T-helper 17 cell (primary cell): ENCODE measurements at places on chromosomes 3 and 15. TPM values are rescaled to one million over a fixed set of nuclear protein-coding genes. Genes with fewer than 3 reads are reported as not detected.

DNA sequence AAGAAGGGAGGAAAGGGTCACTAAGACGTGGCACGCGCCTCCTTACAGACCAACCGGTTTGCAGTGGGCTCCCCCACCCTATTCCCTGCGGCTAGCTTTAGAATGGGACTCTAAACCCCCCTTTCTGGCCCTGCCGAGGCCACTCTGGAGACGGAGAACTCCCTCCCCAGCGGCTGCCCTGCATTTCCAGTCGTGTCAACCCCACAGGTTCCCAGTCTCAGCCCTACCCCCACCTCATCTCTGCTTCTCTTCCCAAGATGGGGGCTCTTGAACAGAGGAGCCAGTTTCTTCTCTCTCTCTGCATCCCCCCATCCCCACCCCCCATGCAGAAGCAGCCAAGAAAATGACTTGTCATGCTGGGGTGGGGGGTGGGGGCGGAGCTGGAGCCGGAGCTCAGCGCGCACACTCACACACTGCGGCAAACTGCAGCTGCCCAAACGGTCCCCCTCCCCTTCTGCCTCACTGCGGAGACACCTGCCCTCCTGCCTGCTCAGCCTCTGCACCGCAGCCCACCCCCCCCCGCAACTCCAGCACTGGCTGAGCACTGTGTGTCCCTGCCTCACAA lies 871 bp downstream of the MAP1A start:
- no peak for DNase-seq

DNA sequence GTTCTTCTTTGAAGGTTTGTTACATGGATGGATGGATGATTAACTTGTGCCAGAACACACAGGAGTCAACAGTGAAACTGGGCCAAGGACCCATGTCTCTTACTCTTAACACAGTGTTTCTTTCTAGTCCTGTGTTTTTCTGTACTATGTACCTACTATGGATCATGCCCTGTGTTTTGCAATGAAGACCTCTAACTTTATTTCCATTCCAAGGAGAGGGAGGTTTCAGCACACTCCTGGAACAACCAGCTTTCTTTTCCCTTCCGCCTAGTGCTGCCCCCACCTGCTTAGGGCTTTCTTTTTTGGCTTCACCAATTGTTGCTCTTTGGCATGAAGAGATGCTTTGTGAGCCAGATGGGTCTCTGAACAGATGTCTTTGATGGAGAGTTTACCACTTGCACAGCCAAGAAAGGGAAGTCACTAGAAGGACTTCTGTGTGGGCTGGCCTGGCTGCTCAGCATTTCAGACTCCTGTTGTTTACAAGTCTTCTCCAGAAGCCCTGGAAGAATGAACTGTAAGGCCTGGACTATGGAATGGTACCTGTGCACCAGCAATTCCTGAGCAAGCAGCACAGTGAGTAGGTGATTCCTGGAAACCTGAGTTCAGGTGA lies 44.5 kb downstream of the SNAPC5 start:
- no peak for DNase-seq

Gene TSC22D2
- 51.6 TPM for total RNA-seq

GRCh38 chr3:101574388-101575112 lies 570 bp downstream of the PCNP start:
- DNase-seq = no peak
